ENCODE measurements at places on chromosomes 12 and 14.

- DNase-seq: no peak
Observed at GRCh38 chr14:60250257-60251035, 1.4 kb downstream of the PPM1A start.

DNA sequence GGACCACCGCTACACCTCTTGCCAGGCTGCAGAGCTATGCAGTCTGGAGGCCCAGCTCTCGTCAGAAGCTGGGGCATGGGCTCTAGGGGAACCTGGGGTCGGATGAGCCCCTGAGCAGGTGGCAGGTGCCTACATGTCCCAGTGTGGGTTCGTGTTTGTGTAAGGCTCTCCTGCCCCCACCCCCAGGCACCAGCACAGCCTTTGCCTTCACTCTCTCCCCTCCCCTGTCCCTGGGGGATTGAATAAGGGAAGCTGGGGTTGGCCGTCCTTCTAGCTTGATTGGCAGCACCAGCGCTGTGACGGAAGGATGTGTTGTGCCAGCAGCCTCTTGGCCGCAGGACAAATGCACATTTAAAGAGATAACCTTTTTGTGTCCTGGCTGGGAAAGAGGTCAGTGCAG is 34.8 kb upstream of the TSPAN9 start:
- peak; percentile 54 for DNase-seq

DNA sequence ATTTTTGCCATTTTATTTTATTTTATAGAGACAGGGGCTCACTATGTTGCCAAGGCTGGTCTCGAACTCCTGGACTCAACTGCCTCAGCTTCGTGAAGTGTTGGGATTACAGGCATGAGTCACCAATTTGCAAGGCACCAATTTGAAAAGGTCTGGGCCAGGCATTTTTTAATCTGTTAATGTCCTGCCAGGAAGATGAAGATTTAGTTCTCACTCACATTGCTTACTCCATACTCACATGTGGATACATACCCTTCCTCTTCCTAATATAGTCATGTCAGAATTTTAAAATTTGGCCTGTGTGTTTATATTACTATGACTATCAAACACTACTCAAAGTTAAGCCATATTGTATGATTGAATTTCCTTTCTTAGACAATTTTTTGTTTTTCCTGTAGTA is 15.3 kb upstream of the EML1 start:
- DNase-seq: no peak

- no peak for DNase-seq
Observed at GRCh38 chr12:32788405-32788804, 32.7 kb upstream of the YARS2 start.

- DNase-seq: no peak
Observed at GRCh38 chr14:45135156-45135555, 574 bp upstream of the FANCM start.

DNA sequence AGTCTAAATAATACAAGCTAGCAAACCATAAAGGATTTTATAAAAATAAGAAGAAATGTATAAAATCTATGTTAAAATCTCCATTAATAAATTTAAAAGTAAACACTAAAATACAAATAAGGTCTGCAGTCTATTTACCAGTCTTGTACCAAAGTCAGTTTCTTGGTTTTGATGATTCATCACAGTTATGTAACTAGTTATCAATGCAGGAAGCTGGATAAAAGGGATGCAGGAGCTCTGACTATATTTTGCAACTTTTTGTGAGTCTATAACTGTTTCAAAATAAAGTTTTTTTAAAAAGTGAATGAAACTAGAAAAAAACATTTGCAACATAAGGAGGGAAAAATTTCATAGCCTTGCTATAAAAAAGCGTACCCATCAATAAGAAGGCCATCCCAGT is 151.5 kb downstream of the DERA start:
- DNase-seq: no peak

DNA sequence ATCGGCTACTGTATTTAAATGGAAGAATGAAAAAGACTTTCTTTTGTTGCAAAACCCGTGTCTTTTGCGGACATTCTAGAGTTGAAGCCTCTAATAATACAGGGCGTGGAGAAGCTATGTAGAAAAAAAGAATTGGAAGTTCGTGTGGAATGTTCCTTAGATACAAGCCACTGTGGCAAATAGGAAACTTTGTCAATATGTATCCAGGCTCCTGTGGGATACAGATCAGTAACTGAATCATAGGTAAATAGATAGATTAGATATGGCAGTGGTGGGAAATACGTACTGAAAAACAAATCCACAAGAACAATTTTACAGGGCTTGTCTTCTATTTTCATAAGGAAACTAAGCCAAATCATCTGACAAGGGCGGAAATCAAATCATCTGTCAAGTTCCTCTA is 245.4 kb downstream of the EGLN3 start:
- DNase-seq: no peak

GRCh38 chr14:104044016-104044415 is 41.5 kb upstream of the ASPG start:
- no peak for DNase-seq

- no peak for DNase-seq
Observed at GRCh38 chr12:64813723-64814122, 10.7 kb upstream of the TBC1D30 start.

DNA sequence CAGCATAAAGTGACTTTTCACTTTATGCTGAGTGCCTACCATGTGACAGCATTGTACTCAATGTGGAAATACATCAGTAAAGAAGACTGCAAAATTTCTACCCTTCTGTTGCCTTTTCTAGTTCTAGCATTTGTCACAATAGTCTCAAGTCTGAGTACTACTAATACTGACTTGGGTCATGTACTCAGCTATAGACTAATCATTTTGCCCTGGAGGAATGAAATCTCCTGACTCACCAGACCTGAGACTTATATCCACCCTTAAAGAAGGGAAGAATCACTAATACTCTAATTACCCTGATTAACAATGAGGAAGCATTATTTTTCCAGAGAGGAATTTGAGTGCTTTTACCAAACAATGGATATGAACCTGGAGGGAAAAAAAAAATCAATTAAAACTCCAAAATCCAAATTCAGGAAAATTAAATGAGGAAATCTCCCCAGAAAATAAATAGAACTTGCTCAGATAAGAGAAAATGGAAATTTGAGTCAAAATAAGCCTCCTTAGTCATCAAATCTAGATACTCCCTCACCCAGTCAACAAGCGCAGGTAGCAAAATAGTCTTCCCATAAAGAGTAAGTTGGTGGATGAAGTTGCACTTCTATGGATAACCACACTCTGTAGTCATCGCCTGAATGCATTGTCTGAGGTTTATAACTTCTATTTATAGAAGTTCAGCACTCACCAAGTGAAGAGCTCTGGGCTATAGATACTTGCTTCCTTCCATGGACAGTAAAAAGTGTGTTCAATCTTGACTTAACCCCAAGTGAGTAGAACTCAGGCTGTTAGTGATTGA is 386.6 kb downstream of the SYT1 start:
- no peak for DNase-seq

DNA sequence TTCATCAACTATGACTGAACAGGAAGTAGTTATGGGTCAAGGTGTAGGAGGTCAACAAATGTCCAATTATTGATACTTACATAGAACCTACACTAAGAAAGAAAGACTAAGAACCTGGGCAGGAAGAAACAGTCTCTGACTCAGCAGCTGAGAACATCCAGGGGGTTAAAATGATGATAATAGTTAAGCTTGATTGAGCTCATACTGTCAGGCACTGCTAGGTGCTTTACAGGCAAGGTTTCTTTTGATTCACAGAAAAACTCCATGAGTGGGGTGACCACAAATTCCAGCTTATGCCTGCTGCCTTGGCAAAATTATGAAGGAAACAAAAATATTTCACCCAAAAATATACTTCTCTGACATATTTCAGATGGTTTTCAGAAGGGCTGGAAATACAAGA is 75.0 kb downstream of the ACADS start:
- DNase-seq: no peak

DNA sequence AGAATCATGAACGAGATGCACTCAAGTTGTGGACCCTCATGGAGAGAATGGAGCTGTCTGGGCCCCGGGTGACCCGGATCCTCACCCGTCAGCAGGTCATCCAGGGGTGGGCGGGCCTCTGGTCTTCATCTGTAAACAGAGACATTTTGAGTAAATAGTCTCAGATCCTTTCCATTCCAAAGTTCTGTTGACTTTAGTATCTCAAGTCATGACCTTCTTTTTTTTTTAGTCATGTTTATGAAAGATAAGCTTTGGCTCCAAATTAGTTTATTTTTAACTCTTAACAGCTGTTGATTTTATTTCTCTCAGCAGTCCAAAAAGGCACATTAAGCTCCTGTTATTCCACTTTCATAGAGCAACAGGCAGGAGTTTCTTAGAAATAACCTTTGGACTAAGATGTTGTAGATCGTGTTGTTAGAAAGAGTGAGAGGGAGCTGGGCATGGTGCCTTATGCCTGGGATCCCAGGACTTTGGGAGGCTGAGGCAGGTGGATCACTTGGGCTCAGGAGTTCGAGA is 48.9 kb upstream of the AMN start:
- no peak for DNase-seq

DNA sequence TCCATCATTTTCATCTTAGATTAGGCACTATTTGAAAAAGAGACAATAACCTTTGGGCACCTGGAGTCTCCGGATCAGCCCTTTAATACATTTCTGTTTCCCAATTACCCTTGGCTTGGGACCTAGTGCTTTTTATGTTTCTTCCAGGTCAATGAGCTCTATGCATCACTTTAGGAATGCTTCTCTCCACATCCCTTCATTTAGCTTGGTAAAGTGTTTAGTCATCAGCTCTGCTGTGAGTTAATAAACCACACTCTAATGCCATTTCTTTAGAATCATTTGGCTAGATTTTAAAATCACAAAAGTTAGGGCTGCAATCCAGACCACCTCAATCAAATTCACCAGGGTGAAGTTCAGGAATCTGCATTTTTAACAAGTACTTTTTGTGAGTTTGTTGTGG is 41.7 kb downstream of the RASSF9 start:
- no peak for DNase-seq

DNA sequence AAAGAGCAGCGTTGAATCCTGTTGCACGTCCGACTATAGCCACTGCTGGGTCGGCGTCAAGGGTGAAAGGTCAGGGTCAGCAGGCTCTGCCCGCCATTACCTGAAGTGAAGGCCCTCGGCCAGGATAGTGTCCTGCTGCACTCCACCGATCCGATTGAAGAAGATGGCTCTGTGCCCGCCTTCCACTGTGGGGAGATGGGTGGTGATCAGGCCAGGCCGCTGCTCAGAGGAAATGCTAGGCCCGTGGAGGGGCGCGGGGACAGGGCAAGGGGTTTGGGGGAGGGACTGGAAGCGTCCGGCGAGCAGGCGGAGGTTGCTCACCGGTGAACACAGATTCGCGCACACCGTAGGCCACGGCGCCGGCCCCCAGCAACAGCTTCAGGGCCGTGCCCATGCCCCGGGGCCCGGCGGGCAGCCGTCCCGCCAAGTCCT is 352 bp downstream of the PHB2 start:
- DNase-seq: no peak

DNA sequence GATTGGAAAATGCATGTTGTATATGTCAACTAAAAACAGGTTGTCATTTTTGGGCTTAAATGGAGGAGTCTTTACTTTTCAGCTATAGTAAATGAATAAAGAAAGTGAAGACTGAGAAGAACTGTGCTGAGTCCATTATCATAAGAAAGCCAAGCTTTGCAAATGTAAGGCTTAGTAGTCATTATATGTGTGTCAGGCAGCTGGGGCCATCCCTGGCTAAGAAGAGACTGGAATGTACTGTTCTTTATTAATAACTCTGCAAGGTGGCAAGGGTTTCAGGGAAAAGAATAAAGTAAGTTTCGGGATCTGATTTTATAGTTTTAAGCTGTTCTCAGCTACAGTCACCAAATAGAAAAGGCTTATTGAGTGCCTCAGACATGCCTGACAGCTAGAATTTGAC is 48.7 kb downstream of the SRGAP1 start:
- no peak for DNase-seq

DNA sequence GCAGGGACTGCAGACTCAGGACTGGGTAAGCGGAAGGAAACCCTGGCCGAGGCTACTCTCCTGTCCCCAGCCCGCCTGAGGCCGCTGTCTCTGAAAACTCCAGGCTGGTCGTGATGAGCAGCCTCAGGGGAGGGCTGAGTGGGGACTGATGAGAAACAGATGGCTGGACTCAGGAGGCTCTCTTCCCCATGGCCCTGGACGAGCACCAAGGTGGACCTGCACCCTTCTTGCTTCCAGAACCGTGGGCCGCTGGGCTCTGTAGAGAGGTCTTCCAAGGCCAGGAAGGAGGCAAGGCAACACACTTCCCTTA is 1.1 kb downstream of the TEX22 start:
- no peak for DNase-seq

- DNase-seq: no peak
Observed at GRCh38 chr14:98853063-98853729, 418.8 kb downstream of the BCL11B start.

GRCh38 chr12:79019672-79020071 is 155.1 kb downstream of the SYT1 start:
- DNase-seq: no peak

- no peak for DNase-seq
Observed at GRCh38 chr12:75692876-75693275, 181.5 kb upstream of the KRR1 start.

- no peak for DNase-seq
Observed at GRCh38 chr14:99475179-99475578, 5.5 kb downstream of the SETD3 start.

DNA sequence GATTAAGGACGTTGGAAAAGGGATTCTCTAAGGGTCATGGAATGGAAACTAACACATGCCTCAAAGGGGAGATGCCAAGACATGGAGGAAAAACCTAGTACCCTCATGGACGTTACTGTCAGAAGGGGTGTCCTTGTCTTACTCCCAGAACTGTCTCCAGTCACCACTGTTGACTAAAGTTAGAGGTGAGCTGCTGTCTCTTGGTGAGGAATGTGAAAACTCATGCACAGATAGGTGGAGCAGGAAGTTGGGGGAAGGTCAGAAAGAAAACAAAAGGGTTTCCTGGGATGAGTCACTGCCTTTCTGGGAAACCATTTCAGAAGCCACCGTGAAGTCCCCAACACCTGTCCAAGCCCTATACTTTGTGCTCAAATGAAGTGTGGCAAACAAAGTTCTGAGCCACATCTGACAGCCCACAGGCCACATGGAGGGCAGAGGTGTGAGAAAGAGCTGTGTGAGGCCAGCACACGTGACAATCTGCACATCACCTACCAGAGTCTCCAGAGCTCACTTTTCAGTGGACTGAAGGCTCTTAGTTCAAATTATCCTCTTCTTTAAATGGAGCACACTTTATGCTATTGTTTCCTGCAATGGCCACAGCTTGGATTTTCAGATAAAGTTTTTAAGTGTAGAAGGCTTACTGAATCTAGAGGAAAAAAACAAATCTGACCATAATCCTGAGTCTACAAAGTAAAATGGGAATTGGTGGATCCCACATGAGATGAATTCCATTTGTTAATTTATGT is 92.9 kb upstream of the EGLN3 start:
- DNase-seq: no peak

DNA sequence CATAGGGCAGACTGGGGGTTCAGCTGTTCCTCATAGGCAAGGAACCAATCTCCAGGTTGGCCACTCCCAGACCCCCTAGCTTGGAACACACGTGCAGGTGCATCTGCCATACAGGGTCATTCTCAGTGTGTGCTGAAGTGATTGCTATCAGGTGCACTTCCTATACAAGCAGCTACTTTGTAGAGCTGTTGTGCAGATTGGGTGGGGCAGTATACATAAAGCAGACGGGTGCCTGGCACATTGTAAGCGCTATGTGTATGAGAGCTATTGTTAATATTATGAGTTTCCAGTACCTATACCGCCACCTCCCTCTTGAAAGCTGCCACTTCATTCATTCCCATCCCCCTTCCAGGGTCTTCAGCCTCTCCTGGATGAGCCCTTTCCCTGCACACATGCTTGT is 17.3 kb downstream of the IRF2BPL start:
- no peak for DNase-seq

- no peak for DNase-seq
Observed at GRCh38 chr12:6613015-6613775, 6.0 kb upstream of the CHD4 start.

All from activated B cell treated with CpG ODN at 0.5 μM for 24 hours (primary cell).